ENCODE measurements at places on chromosomes 2 and 18. TPM values are rescaled to one million over a fixed set of nuclear protein-coding genes. Genes with fewer than 3 reads are reported as not detected.

REEP1 gene
- 15.5 TPM for total RNA-seq

GPC1 gene
- total RNA-seq, result 88.1 TPM

TOGARAM2 gene
- total RNA-seq, result 0.31 TPM

CYTIP gene
- 15.8 TPM for total RNA-seq

DNA sequence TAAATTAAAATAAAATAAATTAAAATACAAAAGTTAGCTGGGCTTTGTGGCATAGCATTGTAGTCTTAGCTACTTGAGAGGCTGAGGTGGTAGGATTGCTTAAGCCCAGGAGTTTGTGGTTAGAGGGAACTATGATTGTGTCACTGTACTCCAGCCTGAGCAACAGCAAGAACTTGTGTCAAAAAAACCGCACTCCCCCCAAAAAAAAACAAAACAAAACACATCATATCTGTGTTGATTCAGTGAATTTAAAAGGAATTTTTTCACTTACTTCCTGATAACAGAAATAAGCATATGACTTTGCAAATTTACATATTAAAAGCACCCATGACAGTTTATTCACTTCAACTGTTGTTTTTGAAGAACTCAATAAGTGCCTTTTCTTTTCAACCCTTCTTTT is 68.1 kb upstream of the PELI1 start:
- no peak for DNase-seq

GRCh38 chr2:120561379-120562035 is 174.2 kb upstream of the GLI2 start:
- DNase-seq, result no peak

- no peak for DNase-seq
Measured at GRCh38 chr2:28035163-28035690, 144.7 kb downstream of the BABAM2 start.

GRCh38 chr2:9745153-9745899 is 97.9 kb upstream of the TAF1B start:
- no peak for DNase-seq

- DNase-seq, result no peak
Measured at GRCh38 chr2:221245772-221246171, 326.3 kb downstream of the EPHA4 start.

DNA sequence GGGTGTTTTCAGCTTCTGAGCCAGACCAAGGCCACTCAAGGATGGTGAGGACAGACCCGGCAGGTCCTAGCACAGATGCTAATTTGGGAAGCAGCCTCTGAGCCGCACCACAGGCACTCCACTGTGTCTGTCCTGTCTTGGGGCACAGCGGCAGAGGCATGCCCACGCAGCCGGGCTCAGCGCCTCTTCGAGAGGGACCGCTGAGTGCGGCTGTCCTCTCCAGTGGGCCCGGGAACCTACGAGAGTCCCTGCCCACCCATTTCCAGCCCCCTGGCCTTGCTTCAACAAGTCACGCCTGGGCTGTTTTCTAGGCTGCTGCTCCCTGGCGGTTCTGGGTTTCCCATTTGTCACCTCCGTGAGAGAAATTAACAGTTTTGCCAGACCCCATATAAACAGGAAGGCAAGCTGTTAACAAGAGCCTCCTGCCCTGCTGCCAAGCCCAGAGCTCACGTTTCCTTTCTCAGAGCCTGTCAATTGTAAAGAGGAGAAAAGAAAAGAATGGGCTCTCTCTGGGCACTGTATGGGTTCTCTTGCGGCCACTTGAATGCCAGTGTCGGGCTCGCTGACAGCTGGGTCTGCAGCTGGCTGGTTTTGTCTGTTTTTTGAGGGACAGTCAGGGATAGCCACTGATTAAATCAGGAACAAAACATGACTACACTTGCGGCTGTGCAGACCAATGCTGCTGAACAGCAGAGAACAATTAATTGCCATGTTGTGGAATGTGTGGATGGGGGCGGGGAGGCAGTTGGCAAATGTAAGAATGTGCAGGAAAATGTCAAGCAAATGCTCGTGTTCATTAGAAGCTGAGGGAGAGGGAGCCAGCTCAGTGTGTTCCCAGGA is 30.6 kb downstream of the TMEM17 start:
- no peak for DNase-seq

DNA sequence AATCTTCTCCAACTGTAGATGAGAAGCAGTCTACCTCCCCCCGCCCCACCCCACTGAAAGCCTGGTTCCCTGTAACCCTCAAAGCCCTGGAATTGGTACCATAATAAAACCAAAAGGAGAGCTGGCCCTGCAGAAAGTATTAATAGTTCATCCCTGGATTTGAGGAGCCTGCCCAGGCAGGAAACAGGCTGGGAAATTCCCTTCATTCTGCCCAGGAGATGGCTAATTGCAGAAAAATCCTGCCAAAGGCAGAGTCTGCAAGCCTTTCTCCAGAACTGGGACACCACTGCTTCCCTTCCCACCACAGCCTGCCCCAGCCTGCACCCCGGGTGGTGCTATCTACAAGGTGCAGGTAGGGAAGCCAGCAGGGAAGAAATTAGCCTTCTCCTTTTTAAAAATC is 16.3 kb downstream of the GKN2 start:
- DNase-seq, result no peak

All from ureter (tissue), 1 donor.